ENCODE measurements at places on chromosomes 7 and 10.

DNA sequence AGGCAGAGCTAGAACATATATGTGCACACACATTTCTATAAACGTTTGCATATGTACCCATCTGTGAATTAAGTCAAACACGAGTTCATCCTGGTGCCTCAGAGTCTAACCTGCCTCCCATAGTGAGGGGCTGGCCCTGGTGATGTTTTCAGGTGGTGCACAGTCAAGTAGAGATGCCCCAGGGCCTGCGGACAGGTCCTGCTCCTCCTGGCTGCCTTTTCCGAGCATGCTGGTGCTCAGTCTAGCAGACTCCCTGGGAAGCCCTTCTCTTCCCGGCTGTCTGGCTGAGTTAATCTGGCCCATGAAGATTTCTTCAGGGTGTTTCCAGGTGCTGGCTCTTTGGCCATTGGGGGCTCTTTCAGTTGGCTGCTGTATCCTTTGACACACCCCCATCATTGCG lies 14.3 kb downstream of the ADCY1 start:
- no peak for DNase-seq

DNA sequence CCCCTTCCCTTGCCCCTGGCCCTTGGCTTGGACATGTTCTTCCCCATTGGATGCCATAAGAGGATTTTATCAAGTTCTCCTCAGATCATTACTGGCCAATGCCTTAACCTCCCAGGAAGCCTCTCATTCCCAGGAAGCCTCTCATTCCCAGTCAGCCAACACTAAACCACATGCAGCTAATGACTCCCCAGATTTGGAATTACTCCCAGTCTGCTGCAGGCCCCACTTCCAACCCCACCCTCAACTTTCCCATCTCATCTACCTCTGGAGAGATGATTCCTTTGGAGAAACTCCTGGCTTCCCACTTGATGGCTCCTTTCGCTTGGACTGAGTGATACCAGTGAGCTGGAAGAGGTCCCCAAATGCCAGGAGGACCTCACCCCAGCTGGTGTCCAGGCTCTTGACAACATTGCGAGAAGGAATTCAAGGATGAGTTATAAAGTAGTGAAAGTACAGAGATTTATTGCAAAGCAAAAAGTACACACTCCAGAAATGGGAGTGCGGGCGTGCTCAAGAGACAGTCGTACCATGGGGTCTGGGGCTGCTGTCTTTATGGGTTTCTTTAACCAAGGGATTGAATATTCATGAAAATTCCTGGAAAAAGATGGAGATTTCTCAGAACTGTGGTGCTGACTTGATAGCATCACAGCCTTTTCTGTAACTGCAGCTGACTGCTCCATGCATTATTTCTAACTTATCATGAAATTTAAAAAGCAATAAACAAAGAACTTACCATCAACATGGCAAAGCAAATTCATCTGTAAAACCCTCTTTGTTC lies 117.2 kb upstream of the ADCY1 start:
- DNase-seq = no peak

DNA sequence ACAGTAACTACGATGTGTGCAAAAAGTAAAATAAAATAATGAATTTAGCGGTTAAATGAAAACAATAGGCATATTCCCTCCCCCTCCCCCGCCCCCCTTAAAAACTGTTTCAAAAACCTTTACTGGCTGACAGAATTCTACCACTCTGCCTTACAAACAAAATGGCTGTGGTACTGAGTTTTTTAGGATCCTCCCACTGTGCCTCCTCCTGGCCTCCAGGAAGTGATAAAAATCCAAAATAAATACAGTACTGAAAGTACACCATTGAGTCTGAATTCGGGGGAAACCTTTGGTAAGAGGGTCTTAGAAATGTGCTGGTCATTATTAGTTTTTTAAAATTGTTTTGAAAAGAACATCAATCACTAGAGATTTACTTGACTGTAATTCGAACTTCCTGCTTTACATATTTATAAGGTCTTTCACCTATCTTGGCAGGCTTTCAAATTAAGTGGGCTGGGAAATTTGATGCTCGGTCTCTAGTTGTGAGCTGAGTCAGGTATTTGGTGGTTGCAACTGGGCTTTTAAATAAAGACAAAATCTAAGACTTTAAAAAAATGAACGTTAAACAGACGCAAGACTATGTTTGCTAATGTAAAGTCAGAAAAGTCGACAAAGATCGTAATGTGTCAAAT lies 32.5 kb upstream of the EPC1 start:
- peak; percentile 41 for DNase-seq

DNA sequence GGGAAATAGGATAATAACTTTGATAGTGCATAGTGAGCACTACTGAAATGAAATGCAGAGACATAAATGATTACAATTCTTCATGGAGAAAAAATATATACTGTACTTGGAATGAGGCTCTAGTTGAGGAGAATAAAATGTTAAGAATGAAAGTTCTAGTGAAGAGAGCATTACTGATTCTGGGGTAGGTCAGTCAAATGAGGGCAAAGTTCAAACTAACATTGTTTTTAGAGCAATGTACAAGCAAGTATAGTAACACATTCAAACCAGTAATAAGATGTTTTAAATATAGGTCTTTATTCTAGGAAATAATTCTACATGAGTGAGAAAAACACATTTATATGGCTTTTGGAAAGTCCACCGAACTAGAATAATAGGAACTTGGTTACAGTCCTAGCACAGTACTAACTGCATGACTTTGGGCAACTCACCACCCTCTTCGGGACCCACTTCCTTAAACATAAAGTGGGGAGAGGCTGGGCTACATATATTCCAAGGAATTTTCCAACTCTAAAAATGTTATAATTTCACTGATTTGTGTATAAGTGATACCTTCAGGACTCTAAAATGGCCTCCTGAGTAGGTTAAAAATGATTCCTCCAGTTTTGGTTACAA lies 86.4 kb downstream of the CDK6 start:
- DNase-seq = no peak

- DNase-seq = no peak
Observed at GRCh38 chr7:143480501-143480900, 2.8 kb downstream of the TAS2R41 start.

GRCh38 chr10:124035306-124035927 lies 58.0 kb downstream of the CHST15 start:
- no peak for DNase-seq

- DNase-seq = no peak
Observed at GRCh38 chr7:91519241-91520158, 255.3 kb downstream of the FZD1 start.

- no peak for DNase-seq
Observed at GRCh38 chr10:124185084-124185483, 91.7 kb upstream of the CHST15 start.

Data from liver (tissue), 10 donors.